Panc1 (cell line): ENCODE measurements at places on chromosomes 5 and 9. TPM values are rescaled to one million over a fixed set of nuclear protein-coding genes. Genes with fewer than 3 reads are reported as not detected.
A peak's percentile ranks its signal among the peaks of the same experiment; 100 is the strongest.

The SMIM33 gene
- total RNA-seq = not detected

- DNase-seq = no peak
These were observed 26.4 kb downstream of the SLC31A2 start for GRCh38 chr9:113177251-113177650.

The WDR36 gene
- 33.9 TPM for total RNA-seq

The SPACA9 gene
- total RNA-seq = 3.0 TPM

DNA sequence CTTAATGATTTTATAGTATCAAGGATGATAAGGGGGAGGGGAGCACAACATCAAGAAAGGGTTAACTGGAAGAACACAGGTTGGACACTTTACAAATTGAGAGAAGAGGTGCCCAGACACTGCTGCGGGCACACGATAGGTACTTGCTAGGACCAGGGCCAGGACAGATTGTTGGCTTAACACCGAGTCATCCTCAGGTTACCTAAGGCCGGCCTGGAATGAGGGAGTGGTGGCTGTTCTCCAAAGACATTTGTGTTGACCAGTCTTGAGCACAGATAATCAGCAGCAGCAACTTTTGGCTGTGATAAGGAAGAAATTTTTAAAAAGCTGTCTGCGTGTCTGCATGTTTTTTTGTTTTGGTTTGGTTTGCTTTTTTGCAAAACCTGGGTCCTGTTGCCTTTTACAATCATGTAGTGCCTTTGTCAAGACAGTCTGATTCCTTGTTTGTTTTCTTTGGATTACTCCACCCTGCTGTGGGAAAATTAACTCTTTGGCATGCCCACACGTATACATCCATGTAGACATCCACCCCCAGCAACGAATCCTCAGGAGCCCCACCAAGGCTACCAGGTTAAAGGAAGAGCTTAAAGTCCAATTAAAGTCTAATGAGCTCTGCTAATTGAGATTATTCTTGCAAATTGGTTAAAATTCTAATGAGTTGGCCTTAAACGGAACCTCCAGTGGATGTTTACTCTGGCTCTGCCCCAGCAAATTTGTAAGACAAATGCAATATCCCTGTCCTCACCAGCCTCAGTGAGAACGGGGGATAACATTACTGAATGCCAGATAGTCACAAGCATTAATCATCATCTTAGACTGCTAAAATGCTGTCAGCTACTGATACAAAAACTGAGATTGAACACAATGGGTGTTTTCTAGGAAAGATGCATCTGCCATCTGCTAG lies 382.3 kb downstream of the ACTL7B start:
- DNase-seq = peak; percentile 81

GRCh38 chr9:38029915-38030638 lies 39.0 kb downstream of the SHB start:
- DNase-seq = no peak

The KCTD16 gene
- 0.08 TPM for total RNA-seq

DNA sequence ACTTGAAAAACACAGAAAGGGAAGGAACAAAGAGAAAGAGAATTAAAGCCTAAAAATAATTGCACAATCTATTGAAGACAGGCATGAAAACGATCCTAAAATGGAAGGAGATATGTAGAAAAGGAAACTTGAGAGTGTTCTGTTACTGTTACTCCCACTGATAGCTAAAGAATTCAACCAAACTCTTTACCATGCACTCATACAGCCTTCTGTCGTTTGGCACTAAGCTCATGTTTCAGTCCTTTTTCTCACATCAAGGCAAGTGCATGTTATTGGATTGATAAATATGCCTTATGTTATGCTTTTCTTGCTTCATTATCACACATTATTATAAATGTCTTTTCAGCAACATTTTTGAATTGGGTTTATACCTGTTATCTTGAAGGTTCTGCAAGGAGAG lies 696.5 kb downstream of the EFNA5 start:
- no peak for DNase-seq

DNA sequence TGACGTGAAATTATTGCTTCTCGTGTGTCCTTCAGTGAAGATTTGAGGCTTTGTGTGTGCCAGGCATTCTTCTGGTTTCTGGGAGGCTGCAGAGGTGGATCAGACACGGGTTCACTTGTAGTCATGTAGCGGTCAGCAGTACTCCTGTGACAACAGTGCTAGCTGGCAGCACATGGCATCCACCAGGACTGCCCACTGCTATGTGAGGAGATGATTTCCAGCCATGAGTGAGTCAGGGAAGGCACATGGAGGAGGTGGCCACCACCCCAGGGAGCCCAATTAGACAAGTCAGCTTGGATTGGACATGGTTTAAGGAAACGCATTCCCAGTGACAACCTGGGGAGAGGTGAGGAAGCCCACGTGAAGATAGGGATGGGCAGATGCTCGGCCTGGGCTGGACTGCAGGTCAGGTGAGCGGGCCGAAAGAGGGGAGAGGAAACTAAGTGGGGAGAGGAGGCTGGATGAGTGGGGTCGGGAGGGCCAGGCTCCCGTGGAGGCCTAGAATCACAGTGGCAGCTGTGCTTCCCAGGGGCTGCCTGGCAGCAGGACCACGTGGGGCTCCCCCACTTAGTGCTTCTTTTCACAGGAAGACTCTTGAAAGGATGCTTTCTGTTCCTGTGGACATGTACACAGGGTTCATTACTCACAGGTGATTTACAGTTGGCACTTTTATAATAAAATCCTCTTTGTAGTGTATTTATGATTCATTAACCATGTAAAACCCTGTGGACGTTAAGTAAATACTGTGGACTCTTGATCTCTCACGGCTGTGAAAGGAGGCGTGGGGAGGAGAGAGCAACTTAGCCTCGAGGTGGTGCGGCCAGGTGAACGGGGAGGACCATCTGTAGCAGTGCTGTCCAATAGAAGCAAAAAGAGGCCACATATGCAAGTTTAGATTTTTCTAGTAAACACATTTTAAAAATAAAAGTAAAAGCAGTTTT lies 80.0 kb upstream of the OTULINL start:
- no peak for DNase-seq

DNA sequence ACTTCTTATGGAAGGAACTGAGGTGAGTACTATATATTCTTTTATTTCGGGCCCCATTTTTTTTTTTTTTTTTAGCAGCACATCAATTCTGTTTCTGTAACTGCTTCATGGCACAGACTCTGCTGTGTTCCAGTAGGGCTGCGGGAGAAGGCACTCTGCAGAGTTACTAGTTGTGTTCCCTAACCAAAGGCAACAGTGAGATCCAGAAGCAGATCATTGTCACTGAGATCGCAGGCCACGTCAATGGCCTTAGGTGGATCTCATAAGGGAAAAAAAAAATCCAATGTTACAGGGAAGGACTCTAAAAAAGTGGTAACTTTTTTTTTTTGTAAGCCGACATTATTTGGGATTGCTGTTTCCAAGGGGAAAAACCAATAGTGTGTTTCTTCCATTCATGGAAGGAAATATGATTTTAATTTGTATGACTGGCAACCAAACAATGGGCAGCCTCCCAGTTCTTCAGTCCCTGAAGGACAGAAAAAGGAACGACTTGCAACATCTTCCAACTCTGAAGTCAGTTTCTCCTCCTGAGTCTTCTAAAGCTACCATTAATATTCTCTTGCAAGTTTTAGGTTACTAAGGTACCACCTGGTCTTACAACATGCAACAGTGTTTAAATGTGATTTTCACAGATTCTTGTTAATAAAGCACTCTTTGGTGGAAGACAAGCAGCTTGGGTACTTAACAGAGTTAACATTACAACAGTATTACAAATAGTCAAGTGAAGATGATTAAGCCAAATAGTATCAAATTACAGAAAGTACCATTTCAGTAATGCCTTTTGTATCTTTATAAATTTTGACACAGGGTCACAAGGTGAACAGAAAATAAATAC lies 52.8 kb downstream of the HABP4 start:
- no peak for DNase-seq

GRCh38 chr9:14347406-14348122 lies 33.6 kb upstream of the NFIB start:
- DNase-seq = no peak

The CFAP77 gene
- total RNA-seq = not detected

The RCL1 gene
- total RNA-seq = 11.2 TPM

DNA sequence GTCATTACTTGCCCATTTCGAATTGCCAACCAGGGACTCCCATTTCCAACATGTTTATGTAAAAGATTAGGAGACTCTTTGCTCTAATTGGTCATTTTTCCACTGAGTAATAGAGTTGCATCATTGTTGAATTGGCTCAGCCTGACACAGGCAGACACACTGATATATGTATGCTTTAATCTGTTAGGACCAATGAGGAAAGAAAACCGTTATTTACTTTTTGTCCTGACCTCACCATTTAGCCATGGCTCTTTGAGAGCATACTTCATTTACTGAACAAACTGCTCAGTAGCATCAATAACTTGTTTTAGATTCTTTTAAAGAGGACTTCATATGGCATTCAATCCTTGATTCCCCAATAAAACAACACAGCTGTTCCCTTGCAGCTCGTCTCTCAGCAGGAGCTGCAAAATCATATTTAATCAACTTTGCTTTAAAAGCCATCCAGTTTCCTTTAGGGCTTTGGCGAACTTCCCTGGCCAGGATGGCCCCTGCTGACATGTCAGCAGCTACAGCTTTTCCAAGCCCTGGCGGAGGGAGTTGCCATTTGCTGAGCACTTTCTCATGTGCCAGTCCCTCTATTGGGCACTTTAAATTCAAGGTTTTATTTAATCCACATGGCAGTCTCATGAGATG lies 251.5 kb upstream of the TNC start:
- no peak for DNase-seq

GRCh38 chr5:149931992-149932436 lies 12.6 kb downstream of the PDE6A start:
- peak; percentile 42 for DNase-seq

DNA sequence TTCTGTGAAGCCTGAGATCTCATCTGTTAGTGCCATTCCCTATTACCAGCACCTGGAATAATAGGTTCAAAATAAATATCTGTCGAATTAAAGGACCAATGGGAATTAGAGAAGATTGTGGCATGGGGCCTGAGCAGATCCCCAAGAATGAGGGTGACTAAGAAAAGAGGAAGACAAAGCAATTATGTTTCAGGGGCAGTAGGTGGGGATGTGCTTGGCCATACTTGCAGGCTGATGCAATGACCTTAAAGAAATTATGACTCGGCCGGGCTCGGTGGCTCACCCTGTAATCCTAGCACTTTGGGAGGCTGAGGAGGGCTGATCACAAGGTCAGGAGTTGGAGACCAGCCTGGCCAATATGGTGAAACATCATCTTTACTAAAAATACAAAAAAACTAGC lies 562.8 kb downstream of the PTPRD start:
- DNase-seq = no peak

The STRBP gene
- 40.3 TPM for total RNA-seq

The TAF11L5 gene
- total RNA-seq = not detected

DNA sequence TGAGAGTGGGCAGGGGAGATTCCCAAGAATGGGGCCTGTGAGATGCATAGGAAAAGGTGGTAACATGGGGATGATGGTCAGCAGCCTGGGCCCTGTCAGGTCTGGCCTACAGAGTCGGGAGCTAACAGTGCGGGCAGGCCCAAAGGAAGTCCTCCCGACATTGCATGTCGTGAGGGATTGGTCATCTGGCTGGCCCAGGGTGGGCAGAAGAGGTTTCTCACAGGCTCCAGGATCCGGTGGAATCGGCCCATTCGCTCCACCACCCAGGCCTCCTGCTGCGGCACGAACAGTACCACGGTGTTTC lies 514 bp downstream of the STOML2 start:
- DNase-seq = no peak

DNA sequence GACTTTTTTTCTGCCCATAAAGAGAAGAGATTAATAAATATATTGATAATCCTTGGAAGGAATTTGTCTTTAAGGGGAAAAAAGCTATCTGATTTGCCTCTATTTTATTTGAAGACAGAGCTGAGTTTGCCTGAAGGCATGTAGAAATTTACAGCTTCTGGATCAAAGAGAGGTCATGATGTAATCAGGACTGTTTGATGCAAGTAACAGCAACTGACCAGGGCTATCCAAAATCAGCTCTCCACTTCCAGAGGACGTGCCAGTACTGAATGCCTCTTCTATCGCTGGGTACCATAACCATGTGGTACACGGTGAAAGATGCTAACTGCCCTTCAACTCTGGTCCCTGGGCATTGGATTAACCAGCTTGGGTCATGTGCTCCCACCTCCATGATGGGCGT lies 90.6 kb downstream of the ZFAND5 start:
- no peak for DNase-seq

DNA sequence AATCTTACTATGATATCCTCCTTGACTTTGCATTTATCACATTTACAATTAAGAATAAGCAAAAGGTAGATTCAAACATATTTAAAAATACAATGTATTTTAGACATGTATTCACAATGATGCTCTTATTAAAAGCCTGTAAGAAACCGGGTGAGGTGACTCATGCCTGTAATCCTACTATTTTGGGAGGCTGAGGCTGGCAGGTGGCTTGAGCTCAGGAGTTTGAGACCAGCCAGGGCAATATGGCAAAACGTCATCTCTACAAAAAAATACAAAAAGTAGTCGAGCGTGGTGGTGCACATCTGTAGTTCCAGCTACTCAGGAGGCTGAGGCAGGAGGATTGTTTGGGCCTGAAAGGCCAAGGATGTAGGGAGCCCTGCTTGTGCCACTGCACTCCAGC lies 618.4 kb downstream of the CDH18 start:
- DNase-seq = no peak

The RNF38 gene
- total RNA-seq = 78.0 TPM

DNA sequence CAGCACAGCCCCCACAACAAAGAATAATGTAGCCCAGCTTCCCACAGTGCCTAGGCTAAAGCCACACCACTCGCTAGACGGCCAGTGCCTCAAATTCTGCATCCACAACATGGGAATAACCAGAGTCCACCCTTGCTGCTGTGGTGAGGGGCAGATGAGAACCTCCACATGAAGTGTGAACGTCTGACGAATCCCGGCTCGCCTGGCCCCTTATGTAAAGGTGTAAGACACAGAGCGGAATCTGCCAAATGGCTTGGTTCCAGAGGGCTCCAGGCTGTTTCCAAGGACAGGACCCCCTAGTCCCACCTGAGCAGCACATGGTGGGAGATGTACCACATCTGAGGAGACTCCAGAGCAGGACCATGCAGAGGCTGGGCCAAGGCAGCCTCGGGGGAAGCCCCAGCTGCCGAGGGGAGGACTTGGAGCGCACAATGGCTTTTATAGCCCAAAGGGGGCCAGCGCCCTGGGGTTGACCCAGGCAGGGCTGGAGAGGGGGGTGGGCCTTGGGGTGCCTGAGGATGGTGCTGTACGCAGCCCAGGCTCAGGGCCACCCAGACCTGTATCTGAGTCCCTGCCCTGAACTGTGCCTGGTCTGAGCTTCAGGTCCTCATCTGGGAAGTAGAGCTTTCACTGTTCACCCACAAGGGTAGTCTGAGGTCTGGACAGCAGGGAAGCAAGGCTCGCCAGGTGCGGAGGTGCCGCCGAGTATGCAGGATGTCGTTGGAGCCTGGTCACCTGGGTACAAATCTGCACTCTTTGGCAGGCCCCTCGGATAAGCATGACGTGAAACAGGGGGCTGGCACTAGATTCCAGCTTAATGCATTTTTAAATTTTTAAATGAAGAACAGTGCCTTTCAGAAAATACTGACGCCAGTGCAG lies 24.9 kb upstream of the SLC25A51 start:
- DNase-seq = no peak

GRCh38 chr5:66969963-66970362 lies 226.6 kb downstream of the CD180 start:
- DNase-seq = no peak

The SLC25A2 gene
- total RNA-seq = 0.28 TPM

- peak; percentile 32 for DNase-seq
These were observed at the start of gene BBLN for GRCh38 chr9:128159784-128160602. Gene BBLN, plus strand, starts transcription at chr9:128160265. Its CDS starts 143 bp downstream, at chr9:128160408.

The PCDHA1 gene
- not detected for total RNA-seq

The IFNA21 gene
- total RNA-seq = not detected

The BRIX1 gene
- total RNA-seq = 46.6 TPM

The ATP6V0E1 gene
- 332 TPM for total RNA-seq
